ENCODE measurements at places on chromosomes 12 and 14.

- DNase-seq: no peak
Measured at GRCh38 chr12:10705655-10706054, 17.5 kb downstream of the YBX3 start.

- DNase-seq: no peak
Measured at GRCh38 chr12:113158439-113159203, 9.1 kb downstream of the CFAP73 start.

DNA sequence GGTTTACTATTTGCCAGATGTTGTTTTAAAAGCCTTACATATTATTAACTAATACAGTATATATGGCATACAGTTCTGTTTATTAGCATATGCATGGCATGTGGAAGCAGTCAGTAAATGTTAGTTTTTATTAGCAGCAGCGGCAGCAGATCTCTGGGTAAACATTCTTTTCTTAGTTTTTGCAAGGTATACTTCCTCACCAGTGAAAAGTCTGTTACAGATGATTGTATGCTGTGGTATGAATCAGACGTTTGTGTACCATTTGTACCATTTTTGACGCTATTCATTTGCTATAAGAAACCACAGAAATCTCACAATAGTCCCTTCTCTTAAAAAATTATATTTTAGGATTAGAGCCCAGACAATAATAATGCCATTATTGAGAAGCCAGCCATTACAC, 17.8 kb downstream of the STK38L start:
- DNase-seq: no peak

DNA sequence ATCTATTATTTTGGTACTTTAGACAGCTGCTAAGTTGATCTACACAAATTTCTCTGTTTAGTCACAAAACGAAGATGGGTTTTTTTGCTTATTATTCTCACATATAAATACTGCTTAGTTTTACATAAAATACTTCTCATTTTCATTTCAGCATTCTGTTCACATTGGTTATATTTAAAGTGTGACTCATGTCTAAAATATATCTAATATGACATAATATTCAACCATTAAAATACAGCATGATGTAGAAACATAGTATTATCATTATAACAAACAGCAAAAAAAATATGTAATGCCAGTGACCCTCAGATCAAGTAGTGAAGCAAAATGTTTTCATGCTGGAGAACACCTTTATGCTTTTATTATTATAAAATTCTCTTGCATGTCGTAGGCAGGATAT, 63.7 kb downstream of the SH2B3 start:
- no peak for DNase-seq

GRCh38 chr14:47785058-47785457, 109.7 kb upstream of the MDGA2 start:
- DNase-seq: no peak

DNA sequence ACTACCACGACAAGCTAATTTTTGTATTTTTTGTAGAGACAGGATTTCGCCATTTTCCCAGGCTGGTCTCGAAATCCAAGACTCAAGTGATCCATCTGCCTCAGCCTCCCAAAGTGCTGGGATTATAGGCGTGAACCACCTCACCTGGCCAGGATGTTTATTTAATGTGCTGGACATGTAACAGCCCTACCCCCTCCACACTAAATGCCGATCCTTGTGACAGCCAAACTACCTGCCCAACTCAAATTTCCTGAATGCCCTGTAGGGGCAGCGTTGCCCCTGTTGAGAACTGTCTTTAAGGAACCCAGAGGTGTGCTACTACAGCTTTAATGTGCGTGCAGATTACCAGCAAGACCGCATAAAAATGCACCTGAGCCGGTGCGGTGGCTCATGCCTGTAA, 48.1 kb downstream of the KCNK13 start:
- DNase-seq: no peak

GRCh38 chr14:98233656-98234055, 1038.3 kb downstream of the BCL11B start:
- DNase-seq: no peak

GRCh38 chr12:123997033-123997822, 24.2 kb downstream of the ZNF664 start:
- no peak for DNase-seq

GRCh38 chr14:79571366-79571765, 639.9 kb downstream of the DIO2 start:
- DNase-seq: no peak

DNA sequence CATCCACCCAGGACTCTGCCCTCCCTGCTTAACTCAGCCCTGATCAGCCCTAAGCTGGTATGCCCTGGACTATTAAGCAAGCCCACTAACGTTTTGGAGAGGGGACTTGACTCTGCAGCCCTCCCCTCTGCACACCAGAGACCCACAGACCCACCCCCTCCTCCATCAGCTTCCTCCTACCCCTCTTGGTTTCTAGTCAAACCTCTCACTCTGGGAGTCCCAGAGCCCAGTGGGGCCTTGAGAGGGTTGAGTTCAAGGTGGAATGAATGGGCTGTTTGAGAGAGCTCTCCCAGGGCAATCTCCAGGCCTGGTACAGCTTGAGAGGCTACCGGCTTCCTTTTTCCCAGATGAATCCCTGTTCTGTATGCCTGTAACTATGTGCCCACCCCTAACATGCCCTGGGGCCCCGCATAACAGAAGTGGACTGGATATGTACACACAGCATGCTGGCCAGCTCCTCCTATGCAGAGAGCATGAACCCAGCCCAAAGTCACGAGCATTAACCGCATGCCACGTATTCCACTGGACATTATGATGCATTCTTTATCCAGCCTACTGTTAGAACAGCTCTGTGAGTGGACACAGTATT, 43.6 kb downstream of the IRF2BPL start:
- DNase-seq: no peak

DNA sequence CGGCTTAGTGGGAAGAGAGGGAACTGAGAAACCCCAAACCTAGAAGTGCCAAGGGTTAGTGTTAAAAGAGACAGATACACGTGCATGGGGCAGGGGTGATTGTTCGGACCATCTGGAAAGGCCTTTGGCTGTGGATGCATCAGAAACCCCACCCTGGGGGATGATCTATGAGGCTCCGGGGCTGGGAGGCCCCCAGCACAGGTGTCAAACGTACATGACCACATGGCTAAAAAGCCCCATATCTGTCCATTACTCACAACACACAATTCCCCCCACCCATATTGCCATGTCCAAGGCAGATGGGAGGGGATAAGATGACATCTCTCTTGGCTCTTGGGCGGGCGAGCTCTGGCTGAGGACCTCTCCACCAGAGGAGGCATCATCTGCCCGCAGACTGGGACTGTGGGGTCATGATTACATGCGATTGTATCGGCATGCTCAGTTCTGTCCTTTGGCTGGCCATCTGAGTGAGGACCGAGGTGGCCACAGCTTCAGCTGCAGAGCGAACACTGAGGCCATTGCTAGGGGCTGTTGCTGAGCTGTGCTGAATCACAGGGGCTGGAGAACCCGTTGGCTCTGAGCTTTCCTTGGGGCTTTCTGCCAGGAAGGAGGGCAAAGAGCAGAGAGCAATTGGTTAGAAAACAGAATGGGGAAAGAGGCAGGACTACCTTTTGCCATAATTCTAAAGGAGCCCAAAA, 9.6 kb upstream of the NPFF start:
- no peak for DNase-seq

GRCh38 chr12:126353604-126354003, 1288.4 kb downstream of the AACS start:
- DNase-seq: no peak

DNA sequence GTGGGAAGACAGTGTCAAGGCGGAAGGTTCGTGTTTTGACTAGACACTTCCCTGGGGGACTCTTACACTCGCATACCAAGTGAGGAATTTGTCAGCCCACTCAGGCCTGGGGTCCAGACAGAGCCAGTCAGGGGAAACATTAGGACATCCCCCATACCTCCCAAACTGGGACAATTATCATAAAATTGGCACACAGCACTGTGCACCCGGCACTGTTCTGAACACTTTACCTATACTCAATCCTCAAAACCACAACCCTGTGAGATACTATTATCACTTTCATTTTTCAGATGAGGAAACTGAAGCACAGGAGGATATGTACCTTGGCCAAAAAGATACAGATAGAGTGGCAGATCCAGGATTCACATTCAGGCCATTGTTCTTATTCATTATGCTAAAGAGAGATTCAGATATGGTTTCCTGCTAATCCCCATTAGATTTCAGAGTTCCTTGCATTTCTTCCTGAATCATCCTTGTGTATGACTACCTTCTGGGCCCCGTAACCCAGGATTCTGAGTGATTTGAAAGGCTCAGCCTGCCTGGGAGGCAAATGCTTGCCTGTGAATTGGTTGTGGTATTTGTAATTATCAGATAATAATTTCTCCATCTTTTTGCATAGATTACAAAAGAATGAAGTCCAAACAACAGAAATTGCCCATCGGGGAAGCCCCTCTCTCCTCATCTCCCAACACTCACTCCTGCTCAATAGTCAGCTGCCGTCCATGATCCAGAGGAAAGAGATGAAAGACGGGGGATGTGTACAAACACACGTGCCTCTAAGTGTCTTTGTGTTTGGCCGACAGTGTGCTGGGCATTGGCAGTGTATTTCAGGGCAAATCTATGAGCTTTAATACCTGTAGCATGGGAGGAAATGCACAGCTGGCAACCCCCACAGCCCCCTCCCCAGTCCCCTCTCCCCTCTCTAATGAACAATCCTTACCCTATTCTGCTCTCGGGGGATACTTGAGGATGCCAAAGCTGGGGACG, 4.6 kb downstream of the TAC3 start:
- DNase-seq: no peak

DNA sequence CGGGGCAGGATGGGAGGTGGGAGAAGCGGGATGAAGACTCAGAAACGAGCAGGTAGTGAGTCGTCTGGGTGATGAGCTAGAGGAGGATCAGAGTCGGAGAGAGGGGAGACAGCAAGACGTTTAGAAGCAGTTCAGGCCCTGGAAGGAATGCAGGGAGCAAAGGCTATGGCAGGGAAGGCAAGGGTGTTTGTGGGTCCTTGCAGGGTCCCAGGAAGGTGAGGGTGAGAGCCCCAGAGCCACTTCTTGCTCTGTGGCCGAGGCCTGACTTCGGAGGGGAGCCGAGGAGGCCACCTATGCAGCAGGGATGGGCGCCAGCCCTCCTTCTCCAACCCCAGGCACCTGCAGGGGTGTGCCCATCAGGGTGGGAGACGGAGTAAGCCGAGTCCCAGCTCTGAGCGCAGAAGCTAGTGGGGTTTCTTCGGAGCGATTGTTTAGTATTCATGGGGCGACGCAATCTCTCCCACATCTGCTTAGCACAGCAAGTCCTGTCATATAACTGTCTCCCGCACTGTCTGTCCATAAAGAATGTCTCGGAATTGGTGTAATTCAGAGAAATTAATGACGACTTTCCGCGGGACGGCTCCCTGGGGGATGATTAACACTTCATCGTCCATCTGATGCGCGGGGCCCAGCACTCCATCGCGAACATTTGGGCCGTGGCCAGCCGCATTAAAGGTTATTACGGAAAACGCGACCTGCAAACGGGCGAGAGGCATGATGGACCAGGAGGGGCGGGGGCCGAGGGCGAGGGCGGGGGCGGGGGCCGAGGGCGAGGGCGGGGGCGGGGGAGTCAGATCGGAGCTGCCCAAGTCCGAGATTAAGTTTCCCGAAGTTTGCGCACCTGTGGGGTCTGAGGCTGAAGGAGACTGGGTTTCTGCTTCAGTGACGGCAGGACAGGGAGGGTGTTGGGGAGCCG, 12.2 kb upstream of the CALCOCO1 start:
- DNase-seq: no peak

DNA sequence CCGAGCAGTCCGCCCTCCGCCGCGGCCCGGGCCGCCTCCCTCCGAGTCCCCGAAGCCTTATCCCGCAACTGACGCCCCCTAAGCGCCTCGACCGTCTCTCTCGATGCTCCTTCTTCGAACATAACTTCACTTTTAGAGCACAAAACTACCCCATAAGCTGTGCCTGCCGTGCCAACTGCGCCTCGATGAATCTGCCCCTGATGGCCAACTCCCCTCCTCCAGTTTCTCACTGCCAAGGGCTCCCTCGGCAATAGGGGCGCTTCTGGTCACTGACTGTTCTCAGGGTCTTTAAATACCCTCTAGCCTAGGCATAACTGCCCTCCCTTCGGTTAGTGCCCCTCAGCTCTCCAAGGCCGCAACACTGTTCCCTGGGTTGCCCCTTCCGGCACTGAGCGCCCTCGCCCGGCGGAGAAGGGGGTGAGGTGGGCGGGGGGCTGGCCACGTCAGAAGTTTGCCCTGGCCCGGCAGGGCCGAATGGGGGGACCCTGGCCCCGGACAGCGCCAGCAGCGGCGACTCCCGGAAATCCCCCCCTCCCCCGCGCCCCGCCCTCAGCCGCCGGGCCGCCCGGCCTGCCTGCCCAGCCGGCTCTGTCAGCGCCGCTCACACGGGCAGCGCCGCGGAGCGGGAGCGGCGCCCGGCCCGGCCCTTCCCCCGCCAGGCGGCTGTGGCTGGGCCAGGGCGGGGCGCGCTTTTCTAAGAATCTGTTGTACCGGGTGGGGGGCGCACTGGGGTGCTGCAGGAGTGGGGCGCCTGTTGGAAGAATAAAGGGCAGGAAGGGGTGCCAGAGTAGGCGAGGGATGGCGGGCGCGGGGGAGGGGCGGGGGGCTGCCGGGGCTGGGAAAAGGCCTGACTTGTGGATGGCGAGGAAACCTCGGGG, 10.6 kb downstream of the RARG start:
- no peak for DNase-seq

Data from activated naive CD4-positive, alpha-beta T cell (primary cell).